ENCODE measurements at places on chromosomes 7 and 10.
A peak's percentile ranks its signal among the peaks of the same experiment; 100 is the strongest.

DNA sequence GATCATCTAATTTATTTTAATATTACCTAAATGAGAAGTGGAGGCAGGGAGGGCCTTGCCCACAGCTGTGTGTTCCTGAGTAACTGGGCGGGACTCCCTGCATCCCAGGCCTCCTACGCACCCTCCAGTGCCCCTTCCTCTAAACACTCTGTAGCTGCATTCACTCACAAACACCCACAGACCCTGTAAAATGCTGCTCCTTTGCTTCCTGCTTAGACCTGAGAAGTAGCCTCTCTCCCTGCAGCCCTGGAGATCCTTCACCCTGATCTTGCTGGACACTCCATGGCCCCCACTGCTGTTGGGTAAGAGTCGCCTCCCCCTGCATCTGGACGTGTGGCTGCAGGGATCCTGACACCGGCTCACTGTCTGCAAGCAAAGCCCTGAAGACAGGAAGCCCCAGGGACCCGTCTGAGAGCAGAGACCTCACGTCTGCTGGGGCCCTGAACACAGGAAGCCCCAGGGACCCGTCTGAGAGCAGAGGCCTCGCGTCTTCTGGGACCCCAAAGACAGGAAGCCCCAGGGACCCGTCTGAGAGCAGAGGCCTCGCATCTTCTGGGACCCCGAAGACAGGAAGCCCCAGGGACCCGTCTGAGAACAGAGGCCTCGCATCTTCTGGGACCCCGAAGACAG lies 589.8 kb downstream of the DNAJB6 start:
- no peak overlapping the region for H3K27ac ChIP-seq
- H3K27me3 ChIP-seq = peaks cover 14% of the 10 kb centered on the region
- DNase-seq = no peak
- H3K4me1 ChIP-seq = peaks cover 10% of the 10 kb centered on the region
- H3K36me3 ChIP-seq = no peaks in the 10 kb centered on the region

DNA sequence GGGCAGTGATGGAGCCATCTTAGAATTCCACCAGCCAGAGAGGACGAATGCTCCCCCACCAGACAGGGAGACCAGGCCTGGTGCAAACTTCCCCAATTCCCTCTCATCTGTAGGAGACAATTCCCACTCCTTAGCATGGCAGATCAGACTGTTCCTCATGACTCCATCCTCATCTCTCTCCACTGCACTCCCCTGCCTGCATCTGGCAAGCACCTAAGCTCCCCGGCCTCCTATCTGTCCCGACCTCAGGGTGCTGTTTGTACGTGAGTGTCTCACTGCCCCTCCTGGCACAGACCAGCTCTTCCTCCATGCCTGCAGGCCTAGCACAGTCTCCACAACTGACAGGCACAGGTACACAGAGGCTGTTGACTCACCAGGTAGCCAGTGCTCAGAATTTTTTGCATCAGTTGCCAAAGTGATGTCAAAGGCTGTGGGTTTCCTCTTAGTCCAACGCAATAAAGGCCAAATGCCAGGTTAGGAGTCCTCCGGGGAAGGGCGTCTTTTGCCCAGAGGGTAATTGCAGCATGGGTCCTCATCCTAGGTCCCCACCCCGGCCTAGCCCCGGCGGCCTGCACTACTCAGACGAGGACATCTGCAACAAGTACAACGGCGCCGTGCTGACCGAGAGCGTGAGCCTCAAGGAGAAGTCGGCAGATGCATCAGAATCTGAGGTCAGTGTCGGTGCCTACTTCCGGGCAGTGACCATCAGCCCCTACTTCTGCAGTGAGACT lies 436.8 kb upstream of the FOXK1 start:
- no peak for DNase-seq
- no peaks in the 10 kb centered on the region for H3K27me3 ChIP-seq
- H3K27ac ChIP-seq = peak overlapping the region; percentile 21
- peaks cover 5% of the 10 kb centered on the region for H3K4me1 ChIP-seq

DNA sequence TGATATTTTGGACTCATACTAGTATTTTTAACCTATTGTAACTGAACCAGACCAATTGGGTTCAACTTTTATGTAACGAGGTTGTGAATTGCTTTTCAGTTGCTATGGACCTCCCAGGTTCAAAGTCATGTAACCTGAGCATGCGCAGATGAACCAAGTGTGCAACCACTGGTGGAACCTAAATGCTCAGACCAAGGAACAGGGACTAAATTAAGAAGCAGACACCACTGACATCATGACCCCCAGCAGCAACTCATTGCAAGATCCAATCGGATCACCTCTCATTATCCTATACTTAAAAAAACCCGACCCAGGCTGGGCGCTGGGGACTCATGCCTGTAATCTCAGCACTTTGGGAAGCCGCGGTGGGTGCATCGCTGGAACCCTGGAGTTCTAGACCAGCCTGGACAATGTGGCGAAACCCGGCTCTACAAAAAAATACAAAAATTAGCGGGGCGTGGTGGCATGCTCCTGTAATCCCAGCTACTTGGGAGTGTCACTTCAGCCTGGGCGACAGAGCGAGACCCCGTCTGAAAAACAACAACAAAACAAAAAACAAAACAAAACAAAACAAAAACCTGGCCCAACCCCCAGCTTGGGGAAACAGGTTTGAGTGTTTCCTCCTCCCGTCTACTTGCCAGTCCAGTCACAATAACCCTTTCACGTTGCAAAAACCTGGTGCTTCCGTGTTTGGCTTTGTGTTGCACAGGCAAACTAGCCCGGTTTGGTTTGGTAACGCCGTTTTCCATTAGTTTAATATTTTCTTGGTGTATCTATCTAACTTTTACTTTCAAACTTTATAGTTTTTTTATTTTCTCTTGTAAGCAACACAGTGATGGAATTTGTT lies 11.3 kb upstream of the ZNF518A start:
- DNase-seq = no peak
- no peaks in the 10 kb centered on the region for H3K4me1 ChIP-seq
- peaks cover 9% of the 10 kb centered on the region for H3K27me3 ChIP-seq
- no peaks in the 10 kb centered on the region for H3K36me3 ChIP-seq
- no peak overlapping the region for H3K27ac ChIP-seq

DNA sequence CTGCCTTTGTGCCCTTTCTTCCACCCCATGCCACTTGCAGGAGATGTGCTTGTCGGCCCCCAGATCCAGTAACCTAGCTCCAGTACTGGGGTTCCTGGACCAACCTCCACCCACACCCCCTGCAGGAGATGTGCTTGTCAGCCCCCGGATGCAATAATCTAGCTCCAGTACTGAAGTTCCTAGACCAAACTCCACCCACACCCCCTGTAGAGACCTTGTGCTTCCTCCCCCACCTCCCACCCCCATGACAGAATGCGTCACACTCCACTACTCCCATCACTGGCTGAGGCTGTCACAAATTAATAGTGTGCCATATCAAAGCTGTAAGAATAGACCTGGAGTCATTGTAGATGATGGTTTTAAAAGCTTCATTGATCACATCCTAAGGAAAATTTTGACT lies 185.0 kb downstream of the BICC1 start:
- H3K36me3 ChIP-seq = no peaks in the 10 kb centered on the region
- DNase-seq = no peak
- no peak overlapping the region for H3K27ac ChIP-seq
- no peak overlapping the region for H3K4me3 ChIP-seq
- peaks cover 32% of the 10 kb centered on the region for H3K4me1 ChIP-seq
- no peaks in the 10 kb centered on the region for H3K27me3 ChIP-seq

DNA sequence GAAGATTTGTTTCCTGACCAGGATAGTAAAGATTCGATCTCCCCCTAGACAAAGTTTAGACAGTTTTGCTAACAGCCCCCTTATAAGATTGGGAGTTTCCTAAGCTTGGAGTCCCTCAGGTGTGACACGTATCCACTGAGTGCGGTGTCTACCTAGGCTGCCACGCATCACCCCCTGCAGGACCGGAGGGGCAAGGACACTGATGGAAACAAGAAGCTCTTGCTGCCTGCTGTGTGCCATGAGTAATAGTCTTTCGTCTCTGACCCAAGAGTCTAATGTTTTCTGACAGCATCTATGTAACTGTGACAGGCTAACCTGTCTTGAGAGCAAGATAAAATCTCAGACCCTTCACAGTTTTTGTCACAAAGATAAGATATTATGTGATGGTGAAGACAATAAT lies 173.5 kb downstream of the SEMA3E start:
- H3K4me3 ChIP-seq = no peak overlapping the region
- no peaks in the 10 kb centered on the region for H3K36me3 ChIP-seq
- no peak for DNase-seq

DNA sequence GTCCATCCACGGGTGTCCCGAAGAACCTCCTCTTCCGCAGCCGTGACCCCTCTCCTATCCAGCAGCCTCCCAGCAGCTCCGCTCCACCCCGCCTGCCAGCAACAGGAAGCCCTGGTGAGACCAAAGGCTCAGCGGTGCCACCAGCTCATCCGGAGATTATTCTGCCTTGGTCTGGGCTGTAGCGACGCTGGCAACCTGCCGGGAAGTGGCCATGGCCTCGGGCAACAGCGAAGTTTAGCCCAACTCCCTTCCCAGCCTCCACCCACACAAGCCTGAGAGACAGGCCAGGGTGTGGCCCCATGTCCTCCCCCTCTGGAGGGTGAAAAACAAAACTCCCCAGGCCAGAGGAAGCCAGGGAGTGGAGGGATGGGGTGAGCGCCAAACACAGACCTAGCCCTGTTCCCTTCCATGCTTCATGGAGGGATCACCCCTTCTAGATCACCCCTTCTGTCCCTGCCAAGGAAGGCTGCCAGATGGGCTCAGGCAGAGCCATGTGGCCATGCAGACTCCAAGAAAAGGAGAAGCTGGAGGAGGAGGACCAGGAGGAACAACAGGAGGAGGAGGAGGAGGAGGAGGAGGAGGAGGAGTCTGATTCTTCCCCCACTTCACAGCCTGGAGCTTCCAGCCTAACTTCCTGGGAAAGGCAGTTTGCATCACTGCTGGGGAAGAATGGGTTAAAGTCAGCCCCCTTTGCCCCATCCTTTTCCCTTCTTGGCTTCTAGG lies 918 bp downstream of the CALHM2 start:
- peak overlapping the region; percentile 29 for H3K27ac ChIP-seq
- H3K4me3 ChIP-seq = peak overlapping the region; percentile 81
- no peaks in the 10 kb centered on the region for H3K4me1 ChIP-seq
- peaks cover 11% of the 10 kb centered on the region for H3K36me3 ChIP-seq

DNA sequence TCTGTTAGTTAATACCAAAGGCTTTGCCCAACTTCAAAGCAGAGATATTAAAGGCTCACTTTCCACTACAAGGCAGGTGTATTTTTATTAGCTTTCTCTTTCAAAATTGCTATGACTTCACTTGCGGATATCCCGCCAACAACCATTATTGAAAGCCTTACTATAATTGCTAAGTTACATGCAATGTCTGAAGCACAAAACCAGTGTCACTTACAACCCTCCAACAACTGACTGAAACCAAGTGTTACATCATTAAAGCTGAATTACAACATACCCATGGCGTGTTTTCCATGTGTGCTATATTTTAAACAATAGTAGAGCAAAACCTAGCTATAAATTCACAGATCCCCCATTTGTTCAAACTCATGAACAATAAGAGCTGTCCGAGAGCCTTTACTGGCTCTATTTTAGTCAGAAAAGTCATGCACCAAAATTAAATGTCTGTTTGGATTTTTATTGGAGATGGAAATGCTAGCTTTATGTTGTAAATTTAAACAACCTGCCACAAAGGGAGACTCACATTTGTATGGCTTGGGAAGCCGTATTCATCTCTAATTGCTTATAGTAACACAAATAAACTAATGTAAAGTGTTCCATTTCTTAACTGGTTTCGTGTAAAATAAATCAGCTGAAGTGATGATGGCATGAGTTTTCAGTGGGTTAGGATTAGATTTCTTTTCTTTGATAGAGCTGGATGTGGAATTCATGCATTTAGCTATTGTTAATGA lies 227.1 kb downstream of the AGMO start:
- peaks cover 16% of the 10 kb centered on the region for H3K4me1 ChIP-seq
- no peak overlapping the region for H3K27ac ChIP-seq
- H3K4me3 ChIP-seq = no peak overlapping the region

DNA sequence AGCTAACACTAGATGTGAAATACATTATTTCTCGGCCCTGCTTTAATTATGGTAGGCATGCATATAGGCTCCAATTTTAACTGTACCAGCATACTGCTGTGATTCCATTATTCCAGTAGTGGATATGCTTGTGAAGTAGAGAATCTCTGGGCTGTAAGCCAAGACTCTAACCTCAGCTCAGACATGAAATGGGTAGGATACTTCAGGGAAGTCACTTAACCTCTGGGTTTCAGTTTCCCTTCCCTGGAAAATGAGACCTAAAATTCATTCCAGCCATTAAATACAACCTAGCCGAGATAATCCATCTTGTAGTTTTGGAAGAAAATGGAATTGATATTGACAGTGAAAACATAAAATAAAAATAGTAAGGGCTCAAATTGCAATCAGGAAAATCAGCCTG lies 59.6 kb upstream of the TRIL start:
- H3K36me3 ChIP-seq = peaks cover 18% of the 10 kb centered on the region
- H3K27ac ChIP-seq = no peak overlapping the region
- DNase-seq = no peak
- peaks cover 12% of the 10 kb centered on the region for H3K4me1 ChIP-seq
- H3K4me3 ChIP-seq = no peak overlapping the region

DNA sequence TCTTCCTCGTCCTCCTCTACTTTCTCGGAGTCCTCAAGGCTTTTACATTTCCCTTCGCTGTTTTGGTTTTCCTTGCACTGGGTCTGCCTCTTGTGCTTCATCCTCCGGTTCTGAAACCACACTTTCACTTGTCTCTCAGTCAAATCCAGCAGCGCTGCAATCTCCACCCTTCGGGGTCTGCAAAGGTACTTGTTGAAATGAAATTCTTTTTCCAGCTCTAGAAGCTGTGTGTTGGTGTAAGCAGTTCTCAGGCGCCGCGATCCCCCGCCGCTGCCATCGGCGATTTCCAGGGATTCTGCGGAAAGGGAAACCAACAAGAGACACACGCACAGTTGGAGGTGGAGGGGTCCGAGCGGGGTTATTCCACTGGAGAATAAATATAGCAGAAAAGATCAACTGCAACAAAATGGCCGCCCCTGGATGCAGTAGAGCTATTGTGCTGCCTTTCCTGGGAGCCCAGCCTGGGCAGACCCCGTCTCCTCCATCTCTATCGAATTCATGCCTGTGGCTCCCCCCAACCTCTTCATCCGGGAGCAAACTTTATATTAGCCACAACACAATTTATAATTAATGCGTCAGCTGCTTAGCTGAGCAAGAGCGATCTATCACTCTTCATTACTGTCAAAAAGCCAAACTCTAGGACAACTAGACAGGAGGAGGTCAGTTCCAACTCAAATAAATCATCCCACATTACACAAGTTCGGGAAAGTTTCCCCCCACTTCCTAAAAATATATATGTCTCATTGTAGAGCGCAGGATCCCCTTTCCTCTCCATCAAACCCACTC lies 1.1 kb downstream of the HOXA2 start:
- peak overlapping the region; percentile 97 for H3K4me3 ChIP-seq
- DNase-seq = no peak
- peak overlapping the region; percentile 97 for H3K27ac ChIP-seq
- H3K4me1 ChIP-seq = peaks cover 62% of the 10 kb centered on the region

DNA sequence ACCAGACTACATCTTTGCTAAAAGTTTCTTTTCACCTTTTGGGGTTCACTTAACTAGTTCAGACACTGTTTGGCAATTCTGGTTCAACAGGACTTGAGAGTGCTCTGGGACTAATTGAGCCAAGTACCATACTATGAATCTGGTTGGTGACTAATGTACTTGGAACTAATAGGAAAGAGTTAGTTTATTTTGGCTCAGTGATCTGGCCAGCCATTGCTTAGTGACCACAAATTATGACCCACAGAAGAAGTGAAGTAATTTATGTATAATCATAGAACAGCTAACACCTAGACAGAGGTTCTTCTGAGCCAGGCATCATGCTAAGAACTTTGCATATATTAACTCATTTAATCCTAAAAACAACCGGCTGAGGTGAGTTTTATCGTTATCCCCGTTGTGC lies 126.5 kb upstream of the JCAD start:
- no peaks in the 10 kb centered on the region for H3K36me3 ChIP-seq
- H3K4me1 ChIP-seq = peaks cover 36% of the 10 kb centered on the region
